ENCODE measurements at places on chromosomes 16 and 17. TPM values are rescaled to one million over a fixed set of nuclear protein-coding genes. Genes with fewer than 3 reads are reported as not detected.

KCTD13 gene
- polyA plus RNA-seq = 15.2 TPM

SDK2 gene
- 6.8 TPM for polyA plus RNA-seq

CCL22 gene
- 0.12 TPM for polyA plus RNA-seq

CACNA1H gene
- polyA plus RNA-seq = 20.3 TPM

CD300E gene
- polyA plus RNA-seq = 0.16 TPM

PRRT2 gene
- 18.1 TPM for polyA plus RNA-seq

OTOP3 gene
- not detected for polyA plus RNA-seq

RPGRIP1L gene
- polyA plus RNA-seq = 15.7 TPM

HSPB9 gene
- 0.46 TPM for polyA plus RNA-seq

PCTP gene
- polyA plus RNA-seq = 34.6 TPM

ST6GALNAC2 gene
- 5.8 TPM for polyA plus RNA-seq
